HT-29 (cell line): ENCODE measurements at places on chromosomes 4 and X. TPM values are rescaled to one million over a fixed set of nuclear protein-coding genes. Genes with fewer than 3 reads are reported as not detected.

TEC gene
- total RNA-seq: 1.2 and 3.2 TPM in 2 replicates

TMPRSS11B gene
- not detected in 2 replicates for total RNA-seq

ETDB gene
- total RNA-seq: not detected in 2 replicates

ZAR1 gene
- total RNA-seq: not detected in 2 replicates

GPAT3 gene
- 8.3 and 13.7 TPM in 2 replicates for total RNA-seq

SERTM2 gene
- total RNA-seq: not detected in 2 replicates

AADAT gene
- total RNA-seq: 0.81 TPM in 2 replicates

PNCK gene
- 0.99 and 1.1 TPM in 2 replicates for total RNA-seq

RXFP1 gene
- not detected in 2 replicates for total RNA-seq

WFS1 gene
- total RNA-seq: 49.2 and 49.8 TPM in 2 replicates

CCDC149 gene
- 0.34 and 0.92 TPM in 2 replicates for total RNA-seq

SERPINA7 gene
- total RNA-seq: not detected in 2 replicates

SASH3 gene
- not detected in 2 replicates for total RNA-seq

PAGE5 gene
- total RNA-seq: 0.57 TPM in 1 of 2 replicates, not detected in the other

REELD1 gene
- not detected in 2 replicates for total RNA-seq

SPANXB1 gene
- total RNA-seq: not detected in 2 replicates

MAGEB2 gene
- total RNA-seq: not detected in 2 replicates

ADH7 gene
- total RNA-seq: not detected in 2 replicates

MAP9 gene
- not detected in 2 replicates for total RNA-seq

HSD17B13 gene
- total RNA-seq: not detected in 2 replicates

GASK1B gene
- total RNA-seq: 16.1 TPM in 2 replicates

MAGIX gene
- 12.6 and 13.6 TPM in 2 replicates for total RNA-seq

ASB5 gene
- total RNA-seq: not detected in 2 replicates

POF1B gene
- total RNA-seq: 46.3 and 48.7 TPM in 2 replicates

ALG13 gene
- total RNA-seq: 57.7 and 62.6 TPM in 2 replicates

DGKK gene
- total RNA-seq: not detected in 2 replicates

ENPP6 gene
- total RNA-seq: not detected in 2 replicates

MMRN1 gene
- total RNA-seq: 0.03 TPM in 1 of 2 replicates, not detected in the other

PAGE2 gene
- not detected in 2 replicates for total RNA-seq

CXCL3 gene
- total RNA-seq: 1.1 and 1.5 TPM in 2 replicates

HGFAC gene
- total RNA-seq: 0.13 TPM in 1 of 2 replicates, not detected in the other

RBM46 gene
- not detected in 2 replicates for total RNA-seq

RTL5 gene
- total RNA-seq: not detected in 2 replicates

MAPK10 gene
- total RNA-seq: 0.51 and 0.94 TPM in 2 replicates

ZNF157 gene
- not detected in 2 replicates for total RNA-seq

TCEAL5 gene
- not detected in 2 replicates for total RNA-seq

DIPK2B gene
- total RNA-seq: not detected in 2 replicates

CORIN gene
- 0.03 TPM in 1 of 2 replicates, not detected in the other for total RNA-seq

NHS gene
- 5.3 and 6.3 TPM in 2 replicates for total RNA-seq

AKAP14 gene
- not detected in 2 replicates for total RNA-seq

MOB1B gene
- total RNA-seq: 1.2 and 3.8 TPM in 2 replicates

CLIC2 gene
- total RNA-seq: 0.73 TPM in 1 of 2 replicates, not detected in the other

ADAMTS3 gene
- total RNA-seq: not detected in 2 replicates

OPHN1 gene
- total RNA-seq: 6.9 and 17.7 TPM in 2 replicates

PDS5A gene
- 38.0 and 40.5 TPM in 2 replicates for total RNA-seq

ADGRA3 gene
- total RNA-seq: 18.9 and 22.9 TPM in 2 replicates

PHF8 gene
- 18.7 and 23.5 TPM in 2 replicates for total RNA-seq
